ENCODE measurements at places on chromosomes 13 and 19.

GRCh38 chr19:35177377-35178274 is 23.1 kb downstream of the FXYD5 start:
- no peak for DNase-seq

- DNase-seq: no peak
These were observed 140.6 kb upstream of the FRY start for GRCh38 chr13:31890946-31891345.

DNA sequence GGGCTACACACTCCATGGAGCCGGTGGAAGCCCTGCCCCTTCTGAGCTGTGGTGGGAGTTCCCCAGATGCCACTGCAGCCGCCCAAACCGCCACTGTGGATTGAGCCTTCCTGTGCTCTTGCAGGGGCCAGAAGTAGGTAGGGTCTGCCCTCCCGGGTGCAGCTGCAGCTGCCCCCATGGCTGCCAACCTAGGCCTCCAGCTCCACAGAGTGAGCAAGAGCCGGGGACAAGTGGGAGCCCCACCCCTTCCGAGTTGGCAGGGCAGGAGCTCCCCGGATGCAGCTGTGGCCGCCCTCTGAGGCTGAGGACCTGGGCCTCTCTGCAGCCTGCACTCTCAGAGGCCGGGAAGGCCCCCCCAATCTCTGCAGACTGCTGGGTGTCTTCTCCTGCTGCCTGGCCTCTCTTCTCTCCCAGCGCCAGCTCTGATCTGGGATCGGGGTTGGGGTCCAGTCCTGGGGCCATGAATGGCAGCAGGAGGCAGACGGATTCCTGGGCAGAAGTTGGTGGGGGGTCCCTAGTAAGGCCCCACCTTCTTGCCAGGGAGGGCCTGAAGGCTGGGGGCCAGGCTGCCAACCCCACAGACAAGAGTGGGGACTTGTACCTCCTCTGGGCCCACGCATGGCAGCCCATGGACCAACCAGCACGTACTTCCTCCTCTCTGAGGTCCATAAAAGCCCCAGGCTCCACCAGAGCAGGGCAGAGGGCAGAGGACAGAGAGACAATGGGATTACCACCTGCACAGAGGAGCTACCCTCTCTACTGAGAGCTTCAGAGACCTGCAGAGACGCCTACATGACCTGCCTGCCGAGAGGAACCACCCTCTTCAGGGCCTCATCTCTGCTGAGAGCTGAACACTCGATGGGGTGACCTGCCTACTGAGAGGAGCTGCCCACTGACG is 28.9 kb downstream of the AP2S1 start:
- DNase-seq: no peak

- peak; percentile 87 for DNase-seq
These were observed 14.5 kb upstream of the SIGLEC14 start for GRCh38 chr19:51660975-51661600.

DNA sequence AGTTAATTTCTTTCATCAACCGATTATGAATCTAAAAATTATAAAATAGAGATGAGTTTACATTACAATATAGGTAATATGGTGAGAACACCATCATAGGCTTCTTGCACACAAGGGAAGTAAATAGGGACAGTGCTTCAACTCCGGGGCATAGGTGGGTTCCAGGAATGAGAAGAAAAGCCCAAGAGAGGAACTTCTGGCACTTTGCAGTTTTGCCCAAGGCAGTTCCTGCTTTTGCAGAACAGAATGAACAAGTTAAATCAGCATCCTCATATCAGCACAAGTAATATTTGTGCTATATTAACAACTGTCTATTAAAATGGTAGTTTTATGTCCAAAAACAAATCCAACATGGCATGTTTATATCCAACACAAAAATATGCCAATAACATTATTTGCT is 60.1 kb downstream of the DACH1 start:
- DNase-seq: peak; percentile 14

DNA sequence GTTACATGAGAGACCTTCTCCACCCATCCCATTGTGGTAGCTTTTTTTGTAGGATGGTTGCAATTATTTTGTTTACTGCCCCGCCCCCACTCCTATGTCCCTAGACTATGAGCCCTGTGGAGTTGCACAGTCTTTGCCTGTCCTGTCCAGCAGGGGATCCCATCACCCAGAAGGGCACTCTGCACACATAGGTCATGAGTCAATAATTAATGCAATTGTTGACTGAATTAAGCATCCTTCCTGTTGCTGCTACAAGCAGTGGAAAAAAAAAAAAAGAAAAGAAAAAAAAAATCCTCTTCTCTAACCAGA is 14.2 kb downstream of the C19orf81 start:
- peak; percentile 48 for DNase-seq

DNA sequence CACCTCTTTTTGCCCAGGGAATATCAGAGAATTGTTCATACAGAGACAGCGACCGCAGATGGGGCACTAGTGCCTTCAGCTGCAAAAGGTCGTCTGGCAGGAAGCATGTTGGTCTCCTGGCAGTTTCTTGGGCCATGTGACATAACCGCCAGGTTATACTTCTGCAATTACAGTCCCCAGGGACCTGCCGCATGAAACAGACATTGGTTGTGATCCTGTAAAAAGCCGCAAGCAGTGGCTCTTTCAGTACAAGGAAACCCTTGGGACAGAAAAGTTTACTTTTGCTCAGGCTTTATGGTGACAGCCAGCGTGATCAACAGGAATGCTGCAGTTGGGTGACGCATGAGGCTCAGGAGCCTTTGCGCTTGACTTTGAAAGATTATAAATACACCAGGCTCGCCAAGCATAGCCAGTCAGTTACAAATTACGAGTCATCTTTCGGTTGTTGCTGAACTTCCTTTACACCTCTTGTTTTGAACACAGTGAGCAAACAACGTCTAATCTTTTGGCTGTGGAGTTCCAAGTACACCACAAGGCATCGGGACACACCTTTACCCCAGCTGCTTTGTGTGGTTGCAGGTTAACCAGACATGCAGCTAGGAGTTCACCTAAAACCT is 50.5 kb upstream of the UBE2L5 start:
- DNase-seq: peak; percentile 86

DNA sequence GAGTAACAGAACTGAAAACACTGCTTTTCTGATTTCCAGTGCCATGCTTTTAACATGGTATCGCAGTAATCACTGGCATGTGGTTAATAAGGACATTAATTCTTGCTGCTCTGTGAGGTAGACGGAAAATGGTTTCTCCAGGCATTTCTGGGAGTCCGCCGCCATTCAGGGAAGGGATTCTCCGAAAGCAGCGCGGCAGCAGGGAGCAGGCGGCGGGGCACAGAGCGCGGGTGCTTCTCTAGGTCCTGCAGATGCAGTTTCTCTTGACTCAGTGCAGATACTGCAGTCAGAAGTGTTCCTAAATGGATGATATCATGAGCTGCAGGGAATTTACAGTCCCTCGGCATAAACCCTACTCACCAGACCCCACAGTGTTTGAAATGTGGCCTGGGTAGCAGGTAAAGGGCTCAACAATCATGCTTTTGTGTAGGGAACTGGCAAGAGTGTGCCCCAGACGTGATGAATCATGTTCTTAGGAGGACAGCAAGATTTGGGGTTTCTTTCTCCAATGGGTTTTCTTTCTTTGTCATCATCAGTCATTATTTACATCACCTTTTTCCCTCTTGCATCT is 338.6 kb upstream of the ARGLU1 start:
- DNase-seq: no peak

DNA sequence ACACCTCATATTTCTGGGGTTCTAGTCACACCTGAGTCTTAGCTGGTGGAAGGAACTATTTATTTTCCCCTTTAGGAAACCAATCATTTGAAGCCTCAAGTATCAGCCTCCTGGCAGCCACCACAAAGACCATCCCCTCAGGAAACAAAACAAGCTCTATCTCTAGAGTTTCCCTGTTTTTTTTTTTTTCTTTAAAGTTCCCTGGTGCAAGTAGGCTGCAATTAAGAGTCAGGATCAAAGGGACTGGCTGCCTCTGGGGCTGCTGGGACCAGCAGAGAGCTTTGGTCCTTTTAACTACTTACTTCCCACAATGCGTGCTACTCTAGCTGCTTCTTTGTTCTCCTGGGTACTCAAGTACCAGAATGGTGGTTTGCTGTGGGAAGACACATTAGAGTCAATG is 11.4 kb downstream of the MBNL2 start:
- DNase-seq: no peak

GRCh38 chr13:65725006-65725405 is 1505.1 kb downstream of the PCDH9 start:
- no peak for DNase-seq

- DNase-seq: no peak
These were observed 19.9 kb downstream of the UHRF1 start for GRCh38 chr19:4929186-4929585.

DNA sequence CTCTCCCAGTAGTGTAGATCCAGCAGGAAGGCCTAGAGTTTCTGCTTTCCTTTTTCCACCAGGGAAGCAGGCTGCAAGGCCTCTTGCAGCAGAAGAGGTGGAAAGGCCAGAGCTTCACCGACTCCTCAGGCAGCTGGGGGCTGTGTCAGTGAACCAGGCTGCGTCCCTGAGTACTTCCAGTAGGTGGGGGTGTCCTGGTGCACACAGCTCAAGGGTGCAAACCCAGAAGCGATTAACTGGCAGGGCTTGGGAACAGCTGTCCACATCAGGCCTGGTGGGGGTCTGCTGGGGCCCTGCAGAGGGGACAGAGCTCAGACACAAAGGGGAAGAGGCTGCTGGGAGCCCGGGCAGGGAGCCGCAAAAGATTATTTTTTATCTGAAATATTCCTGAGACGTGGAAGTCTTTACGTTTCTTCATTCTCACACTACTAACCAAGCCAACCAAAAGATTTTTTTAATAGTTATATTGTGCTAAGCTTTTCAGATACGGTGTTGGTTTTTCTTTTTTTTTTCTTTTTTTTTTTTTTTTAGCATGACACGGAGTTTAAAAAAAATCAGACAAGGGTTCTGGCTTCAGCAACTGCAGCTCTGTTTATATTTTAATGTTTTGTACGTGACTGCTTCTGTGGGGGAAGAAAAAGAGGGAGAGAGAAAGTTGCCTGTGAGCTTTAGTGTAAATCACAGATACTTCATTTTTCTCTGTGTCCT is 11.0 kb downstream of the TSHZ3 start:
- peak; percentile 84 for DNase-seq

DNA sequence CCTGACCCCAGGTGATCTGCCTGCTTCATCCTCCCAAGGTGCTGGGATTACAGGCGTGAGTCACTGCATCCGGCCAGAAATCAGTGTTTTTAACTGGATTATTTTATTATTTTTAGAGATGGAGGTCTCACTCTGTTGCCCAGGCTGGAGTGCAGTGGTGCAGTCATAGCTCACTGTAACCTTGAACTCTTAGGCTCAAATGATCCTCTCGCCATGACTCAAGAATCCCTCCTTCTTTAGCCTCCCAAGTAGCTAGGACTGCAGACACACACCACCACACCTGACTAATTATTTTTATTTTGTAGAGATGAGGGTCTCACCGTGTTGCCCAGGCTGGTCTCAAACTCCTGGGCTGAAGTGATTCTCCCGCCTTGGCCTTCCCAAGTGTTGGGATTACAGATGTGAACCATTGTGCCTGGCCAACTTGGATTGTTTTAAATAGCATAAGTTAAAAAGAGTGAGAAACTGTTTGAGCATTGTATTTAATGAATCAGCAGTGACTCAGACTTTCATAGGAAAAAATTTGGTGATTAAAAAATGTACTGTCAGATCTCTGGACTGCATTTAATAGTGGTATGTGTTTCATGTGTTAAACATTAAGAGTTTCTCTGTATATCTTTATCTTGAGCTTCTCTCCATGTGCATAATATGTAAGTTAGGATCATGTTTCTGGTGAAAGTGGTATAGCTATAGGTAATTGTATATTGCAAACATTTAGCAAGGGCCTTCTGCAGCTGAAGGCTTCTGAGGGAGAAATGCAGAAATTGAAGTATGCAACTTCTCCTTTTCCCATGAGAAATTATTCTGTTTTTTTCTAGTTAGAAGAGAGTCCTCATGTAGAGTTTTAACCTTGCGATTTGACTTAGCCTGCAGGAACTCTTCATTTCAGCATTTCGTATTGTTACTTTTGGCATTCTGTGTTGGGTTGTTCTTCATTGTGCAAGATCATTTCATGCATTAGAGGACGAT is 121.2 kb downstream of the PCCA start:
- DNase-seq: no peak

- DNase-seq: no peak
These were observed 18.0 kb downstream of the ZC3H4 start for GRCh38 chr19:47095476-47096099.

DNA sequence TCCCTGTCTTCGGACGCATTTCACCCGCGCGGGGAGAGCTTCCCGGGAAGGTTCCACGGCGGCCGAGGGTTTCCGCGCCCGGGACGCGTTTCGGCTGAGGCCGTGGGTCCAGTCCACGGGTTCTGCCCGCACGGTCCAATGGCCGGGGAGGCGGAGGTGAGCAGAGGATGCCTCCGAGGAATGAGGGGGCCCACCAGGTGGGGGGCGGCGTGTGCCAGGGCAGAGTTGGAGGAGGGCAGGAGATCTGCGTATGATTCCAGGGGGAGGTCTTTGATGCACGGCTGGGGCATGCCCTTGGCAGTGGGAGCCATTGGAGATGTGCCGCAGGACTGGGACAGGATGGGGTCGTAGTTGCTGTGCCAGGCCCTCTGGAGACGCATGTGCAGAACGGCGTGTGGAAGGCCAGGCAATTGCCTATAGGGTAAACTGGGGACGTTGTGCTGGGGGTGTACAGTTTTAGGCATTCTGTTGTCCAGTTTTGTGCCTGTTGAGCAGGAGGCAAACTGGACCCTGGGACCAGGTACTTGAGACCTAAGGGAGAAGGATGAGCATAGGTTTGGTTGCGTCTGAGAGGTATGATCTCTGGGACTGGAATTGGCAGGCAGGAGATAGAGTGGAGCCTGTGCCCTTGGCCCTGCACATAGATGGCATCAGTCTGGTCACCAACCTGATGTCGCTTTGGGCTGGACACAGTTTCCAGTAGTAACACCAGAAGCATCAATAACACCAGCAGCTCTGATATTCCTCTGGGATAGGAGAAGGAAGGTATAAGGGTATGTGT is 751 bp downstream of the ZNF584 start:
- peak; percentile 66 for DNase-seq

DNA sequence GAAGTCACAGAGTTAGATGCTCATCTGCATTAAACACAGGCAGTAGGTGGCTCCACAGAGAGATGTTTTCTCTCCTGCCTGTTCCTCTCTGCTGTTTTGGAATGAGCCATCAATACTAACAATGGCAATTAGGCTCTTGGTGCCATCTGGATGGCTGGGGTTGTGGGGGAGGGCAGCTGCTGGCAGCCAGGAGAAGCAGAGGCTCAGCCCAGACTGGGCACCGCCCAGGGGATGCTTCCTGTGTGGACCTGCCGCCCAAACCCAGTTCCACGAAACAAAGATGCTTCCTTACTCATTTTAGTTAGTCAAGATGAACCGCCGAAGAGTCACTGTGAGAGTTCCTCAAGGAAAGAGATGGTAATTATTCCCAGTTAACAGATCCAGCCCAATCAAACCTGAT is 50.8 kb upstream of the PCDH8 start:
- no peak for DNase-seq
